ENCODE measurements at places on chromosomes 1 and 21. TPM values are rescaled to one million over a fixed set of nuclear protein-coding genes. Genes with fewer than 3 reads are reported as not detected.
A peak's percentile ranks its signal among the peaks of the same experiment; 100 is the strongest.

DNA sequence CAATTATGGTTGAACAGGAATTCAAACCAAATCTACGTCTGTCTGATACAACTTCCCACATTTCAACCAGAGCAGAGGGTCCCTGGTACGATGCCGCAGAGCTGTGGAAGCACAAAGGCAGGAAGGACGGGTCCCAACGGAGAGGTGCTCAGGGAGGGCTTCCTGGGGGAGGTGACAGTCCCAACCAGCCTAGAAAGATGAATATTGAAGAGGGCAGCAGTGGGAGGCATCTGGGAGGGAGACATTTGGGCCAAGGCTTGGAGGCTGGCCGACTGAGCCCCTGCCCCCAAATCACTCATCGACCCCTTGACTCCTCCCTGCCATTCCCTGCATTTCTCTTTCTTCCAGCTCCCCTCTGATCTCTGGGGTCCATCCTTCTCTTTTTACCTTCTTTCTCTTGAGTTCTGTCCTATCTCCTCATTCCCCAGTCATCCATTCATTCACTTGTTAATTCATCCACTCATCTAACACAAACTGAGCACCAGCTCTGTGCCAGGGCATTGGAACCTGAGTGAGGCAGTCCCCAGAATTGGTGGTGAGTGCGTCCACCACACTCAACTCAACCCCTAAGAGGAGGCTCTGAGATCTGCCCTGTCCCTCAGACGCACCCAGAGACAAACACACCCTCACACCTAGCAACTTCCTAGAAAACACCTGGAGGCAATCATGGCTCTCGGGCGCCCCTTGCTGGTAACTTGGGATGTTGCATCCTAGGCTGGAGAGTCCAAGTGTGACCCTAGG, 13.2 kb upstream of the CELA3B start:
- H3K36me3 ChIP-seq = no peaks in the 10 kb centered on the region
- peak; percentile 89 for DNase-seq
- H3K4me3 ChIP-seq = no peak overlapping the region
- H3K4me1 ChIP-seq = no peaks in the 10 kb centered on the region

GRCh38 chr1:109876617-109877316, 33.9 kb upstream of the CSF1 start:
- H3K36me3 ChIP-seq = no peaks in the 10 kb centered on the region
- H3K27me3 ChIP-seq = no peaks in the 10 kb centered on the region
- peak; percentile 18 for DNase-seq
- no peak overlapping the region for H3K4me3 ChIP-seq
- H3K4me1 ChIP-seq = peaks cover 13% of the 10 kb centered on the region

- H3K36me3 ChIP-seq = peaks cover 29% of the 10 kb centered on the region
- no peaks in the 10 kb centered on the region for H3K4me1 ChIP-seq
- DNase-seq = no peak
- H3K27me3 ChIP-seq = no peaks in the 10 kb centered on the region
- no peak overlapping the region for H3K4me3 ChIP-seq
- H3K27ac ChIP-seq = no peak overlapping the region
Observed at GRCh38 chr1:92274939-92275338, 23.8 kb downstream of the GLMN start.

ABCA4 gene
- polyA plus RNA-seq = 4.3 TPM

- peak overlapping the region; percentile 14 for H3K4me3 ChIP-seq
- no peaks in the 10 kb centered on the region for H3K4me1 ChIP-seq
- DNase-seq = no peak
- H3K27ac ChIP-seq = peak overlapping the region; percentile 39
Observed at GRCh38 chr1:16913181-16913832, 8.4 kb upstream of the CROCC start.

GRCh38 chr1:116178837-116179236, 67.6 kb downstream of the MAB21L3 start:
- H3K27me3 ChIP-seq = no peaks in the 10 kb centered on the region
- H3K4me1 ChIP-seq = peaks cover 6% of the 10 kb centered on the region
- DNase-seq = peak; percentile 87

- H3K4me1 ChIP-seq = no peaks in the 10 kb centered on the region
- no peaks in the 10 kb centered on the region for H3K36me3 ChIP-seq
- no peak overlapping the region for H3K27ac ChIP-seq
- H3K4me3 ChIP-seq = no peak overlapping the region
- no peak for DNase-seq
Observed at GRCh38 chr1:226454349-226454748, 46.5 kb upstream of the PARP1 start.

DNA sequence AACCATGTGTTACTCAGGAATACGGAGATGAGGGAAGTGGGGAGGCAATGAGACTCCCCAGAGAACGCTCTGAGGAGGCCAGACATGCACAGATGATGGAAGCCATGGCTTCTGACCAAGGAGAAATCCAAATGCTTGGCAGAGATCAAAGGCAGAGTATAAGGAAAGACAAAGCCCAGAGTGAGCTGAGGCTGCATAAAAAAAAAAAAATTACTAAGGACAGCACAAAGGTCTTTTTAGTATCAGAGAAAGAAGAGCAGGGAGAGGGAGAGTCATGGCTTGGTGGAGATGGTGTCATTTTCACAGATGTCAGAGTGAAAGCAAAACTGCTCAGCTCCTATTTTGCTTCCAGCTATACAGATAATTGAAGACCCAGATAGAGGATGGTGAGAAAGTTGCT, 8.1 kb upstream of the NCF2 start:
- H3K4me3 ChIP-seq = no peak overlapping the region
- DNase-seq = no peak
- H3K27ac ChIP-seq = no peak overlapping the region
- no peaks in the 10 kb centered on the region for H3K27me3 ChIP-seq

SLAMF6 gene
- 0.22 TPM for polyA plus RNA-seq

FAM110D gene
- polyA plus RNA-seq = not detected

TCP10L gene
- polyA plus RNA-seq = not detected

- H3K27ac ChIP-seq = no peak overlapping the region
- no peak for DNase-seq
- H3K4me3 ChIP-seq = no peak overlapping the region
- H3K27me3 ChIP-seq = no peaks in the 10 kb centered on the region
- no peaks in the 10 kb centered on the region for H3K4me1 ChIP-seq
Observed at GRCh38 chr1:175043824-175044223, 20.6 kb upstream of the MRPS14 start.

DNA sequence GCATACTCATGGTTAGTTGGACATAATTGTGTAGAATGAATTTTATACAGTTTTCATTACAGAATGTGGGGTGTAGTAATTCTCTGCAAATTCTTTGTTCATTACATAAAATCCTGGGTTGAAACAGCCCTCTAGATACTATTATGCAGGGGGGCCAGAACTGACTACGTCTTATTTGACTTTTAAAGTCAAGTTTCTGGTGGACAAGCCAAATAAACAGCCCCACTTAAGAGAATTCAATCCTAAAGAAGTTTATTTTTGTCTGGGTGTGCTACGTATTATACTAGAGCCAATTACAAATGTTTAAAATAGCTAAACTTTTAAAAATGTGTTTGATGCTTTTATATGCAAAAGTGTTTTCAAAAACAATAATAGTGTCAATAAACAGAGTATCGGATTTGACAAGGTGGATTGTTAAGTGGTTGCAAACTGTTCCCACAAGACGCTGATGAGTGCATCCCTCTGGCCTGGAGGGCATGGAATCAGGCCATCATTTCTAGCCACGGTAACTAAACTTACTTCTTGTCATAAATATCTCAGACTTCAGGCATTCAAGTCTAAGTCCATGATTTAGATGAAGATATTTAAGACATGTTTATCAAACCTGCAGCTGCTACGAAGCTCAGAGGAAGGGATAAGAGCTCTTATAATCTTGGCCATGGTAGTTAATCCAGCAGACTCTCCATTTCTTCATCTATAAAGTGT, 646.3 kb downstream of the KIF26B start:
- no peak overlapping the region for H3K27ac ChIP-seq
- no peaks in the 10 kb centered on the region for H3K27me3 ChIP-seq
- H3K36me3 ChIP-seq = no peaks in the 10 kb centered on the region
- H3K4me1 ChIP-seq = no peaks in the 10 kb centered on the region
- DNase-seq = no peak
